Activated CD4-positive, alpha-beta T cell treated with anti-CD3 and anti-CD28 coated beads, Interleukin-2, amount 50 U/mL, for 1 hour (primary cell): ENCODE measurements at places on chromosomes 5 and 9.
A peak's percentile ranks its signal among the peaks of the same experiment; 100 is the strongest.

GRCh38 chr5:1503241-1504068, 20.3 kb downstream of the LPCAT1 start:
- no peak for DNase-seq

- no peak for DNase-seq
These were observed 270.1 kb downstream of the HSPA4 start for GRCh38 chr5:133321833-133322420.

GRCh38 chr9:72140586-72140985, 8.7 kb upstream of the GDA start:
- DNase-seq = no peak

DNA sequence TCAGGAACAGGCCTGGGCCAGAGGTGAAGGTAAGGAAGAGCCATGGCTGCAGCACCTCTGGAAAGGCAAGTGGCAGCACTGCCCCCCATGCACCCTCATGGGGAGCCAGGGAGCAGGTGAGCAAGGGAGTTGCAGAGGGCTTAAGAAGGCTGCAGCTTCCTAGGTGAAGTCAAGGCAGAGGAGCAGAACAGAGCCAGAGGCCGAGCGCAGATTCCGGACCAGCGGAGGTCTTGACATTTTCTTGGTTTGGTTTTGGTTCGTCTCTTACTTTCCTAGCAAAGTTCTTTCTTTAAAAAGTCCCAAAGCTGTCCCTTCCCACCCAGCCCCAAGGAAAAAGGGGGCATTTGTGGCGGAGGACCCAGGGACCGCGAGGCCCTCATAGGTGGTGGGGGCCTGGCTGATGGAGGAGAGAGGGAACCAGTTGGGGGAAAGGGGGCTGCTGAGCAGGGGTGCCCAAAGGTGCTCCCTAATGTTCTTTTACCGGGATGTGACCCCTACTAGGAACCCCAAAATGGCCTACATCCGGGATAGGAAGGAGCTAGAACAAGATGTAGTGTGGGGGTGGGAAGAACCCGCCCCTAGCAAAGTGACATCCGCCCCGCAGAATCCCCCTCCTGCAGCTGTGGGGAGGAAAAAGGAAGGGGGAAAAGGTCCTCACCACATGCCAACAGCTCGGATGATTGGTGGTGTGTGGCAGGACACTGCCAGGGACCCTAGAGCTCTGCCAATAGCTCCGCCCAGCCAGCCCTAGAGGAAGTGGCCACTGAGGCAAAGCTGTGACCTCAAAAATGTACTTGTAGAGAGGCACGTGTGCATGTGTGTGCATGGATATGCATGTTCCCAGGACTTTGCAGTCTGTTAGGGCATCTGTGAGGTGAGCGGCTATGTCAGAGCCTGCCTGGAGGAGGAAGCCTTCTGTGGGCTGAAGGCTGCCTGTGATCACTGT, 914 bp upstream of the CD72 start:
- no peak for DNase-seq

GRCh38 chr9:113654605-113655428, 191.3 kb downstream of the RGS3 start:
- DNase-seq = no peak

GRCh38 chr9:133054966-133055365, 6.8 kb upstream of the CEL start:
- DNase-seq = no peak

- DNase-seq = no peak
These were observed 163.1 kb downstream of the SEC61B start for GRCh38 chr9:99385215-99385614.

GRCh38 chr5:560792-561166, 36.5 kb upstream of the SLC9A3 start:
- no peak for DNase-seq

GRCh38 chr9:98778711-98779530, 17.4 kb downstream of the ANKS6 start:
- DNase-seq = no peak

- DNase-seq = no peak
These were observed 9.1 kb upstream of the PTGES start for GRCh38 chr9:129761901-129762369.

DNA sequence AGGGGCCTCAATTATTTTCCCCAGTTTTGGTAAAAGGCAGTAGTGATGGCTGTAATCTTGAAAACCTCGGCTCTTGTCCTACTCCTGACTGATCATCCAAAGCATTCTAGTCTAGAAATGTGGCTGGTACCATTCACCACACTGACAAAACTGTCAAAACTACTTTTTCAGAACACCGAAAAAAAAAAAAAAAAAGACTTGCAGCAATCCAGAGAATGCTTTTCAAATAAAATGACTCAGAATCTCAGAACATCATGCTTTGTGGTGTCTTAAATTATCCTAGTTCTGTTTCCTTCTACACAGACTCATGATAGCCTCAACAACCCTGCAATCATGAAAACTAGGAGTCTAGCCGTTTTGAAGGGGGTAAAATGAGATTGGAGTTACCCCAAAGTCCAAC, 13.4 kb downstream of the SLC28A3 start:
- DNase-seq = no peak

DNA sequence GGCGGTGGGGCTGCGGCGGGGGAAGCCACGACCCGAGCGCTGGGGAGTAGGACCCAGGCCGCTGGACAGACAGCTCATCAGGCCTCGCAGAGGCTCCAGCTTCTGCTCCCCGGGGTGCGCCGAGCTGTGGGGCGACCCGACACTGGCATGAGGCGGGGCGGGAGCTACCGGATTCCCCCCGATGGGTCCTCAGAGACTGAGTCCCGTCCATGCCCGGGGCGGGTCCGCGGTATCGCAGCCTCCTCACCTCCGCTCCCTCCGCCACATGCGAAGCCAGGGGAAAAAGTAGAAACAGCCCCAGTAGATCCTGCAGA, 2.6 kb upstream of the CCL27 start:
- no peak for DNase-seq

GRCh38 chr9:23907343-23907742, 81.3 kb upstream of the ELAVL2 start:
- no peak for DNase-seq

GRCh38 chr5:149697001-149697400, 33.1 kb upstream of the PPARGC1B start:
- no peak for DNase-seq

DNA sequence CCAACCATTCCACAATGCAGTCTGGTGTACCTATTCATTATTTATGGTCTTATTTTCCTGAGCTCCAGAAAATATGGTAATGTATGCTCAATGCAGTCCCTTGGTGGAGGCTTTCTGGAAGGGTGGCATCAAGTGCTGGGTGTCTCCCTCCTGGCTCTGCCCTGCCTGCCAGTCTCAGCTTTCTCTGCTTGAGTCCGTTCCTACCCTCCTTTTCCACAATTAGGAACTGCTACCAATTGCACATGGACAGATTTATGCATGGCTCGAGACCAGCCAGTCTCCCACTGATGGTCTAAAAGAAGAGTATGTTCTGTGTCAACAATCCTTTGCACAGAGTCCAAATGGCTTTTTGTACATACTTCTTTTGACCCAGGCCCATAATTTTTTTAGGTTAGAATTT, 189.8 kb downstream of the TLE1 start:
- no peak for DNase-seq

DNA sequence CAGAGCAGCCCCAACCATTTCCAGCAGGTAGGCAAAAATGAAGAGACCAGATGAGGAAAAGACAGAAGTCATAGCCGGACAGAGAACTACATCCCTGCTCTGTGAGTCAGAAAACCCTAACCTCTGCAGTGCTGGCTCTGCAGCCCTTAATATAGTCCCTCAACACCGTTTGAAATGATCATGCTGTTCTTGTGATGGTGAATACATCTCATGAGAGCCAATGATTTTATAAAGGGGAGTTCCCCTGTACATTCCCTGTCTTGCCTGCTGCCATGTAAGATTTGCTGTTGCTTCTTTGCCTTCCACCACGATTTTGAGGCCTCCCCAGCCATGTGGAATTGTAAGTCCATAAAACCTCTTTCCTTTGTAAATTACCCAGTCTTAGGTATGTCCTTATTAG, 216.8 kb upstream of the RFX3 start:
- no peak for DNase-seq

DNA sequence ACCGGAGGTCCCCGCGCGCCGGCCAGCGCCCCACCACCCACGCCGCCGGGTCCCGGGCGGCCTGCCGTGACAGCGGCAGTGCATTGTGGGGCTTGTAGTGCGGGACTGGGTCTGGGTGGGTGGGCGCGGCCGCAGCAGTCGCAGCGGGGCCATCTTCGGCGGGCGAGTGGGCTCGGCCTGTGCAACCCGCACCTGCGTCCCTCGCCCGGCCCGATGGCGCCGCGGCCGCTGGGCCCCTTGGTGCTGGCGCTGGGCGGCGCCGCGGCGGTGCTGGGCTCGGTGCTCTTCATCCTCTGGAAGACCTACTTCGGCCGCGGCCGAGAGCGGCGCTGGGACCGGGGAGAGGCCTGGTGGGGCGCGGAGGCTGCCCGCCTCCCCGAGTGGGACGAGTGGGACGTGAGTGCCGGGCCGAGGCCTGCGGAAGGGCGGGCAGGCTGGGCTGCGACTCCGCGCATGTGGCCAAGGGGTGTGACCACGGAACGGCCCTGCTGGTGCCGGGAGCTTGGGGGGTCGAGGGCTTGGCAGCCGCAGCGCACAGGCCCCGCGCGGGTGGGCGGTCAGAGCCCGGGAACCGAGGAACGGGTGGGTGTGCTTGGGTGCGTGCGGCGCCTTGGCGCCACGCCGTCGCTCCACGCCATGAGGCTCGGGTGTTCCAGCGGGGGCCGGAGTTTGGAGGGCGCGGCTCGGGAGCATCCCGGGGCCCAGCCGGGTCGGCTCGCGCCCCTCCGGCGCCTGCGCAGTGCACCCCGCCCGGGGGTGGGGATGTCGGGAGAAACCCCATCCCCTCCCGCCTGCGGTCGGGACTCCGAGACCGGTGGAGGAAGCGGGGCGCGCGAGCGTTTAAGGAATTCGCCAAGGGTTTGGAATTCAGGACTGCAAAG, at the start of gene ARL10:
Gene ARL10, plus strand, starts transcription at position 137 of the 881 bp plus-strand sequence. Its CDS starts 77 bp downstream, at position 214.
- peak; percentile 41 for DNase-seq

DNA sequence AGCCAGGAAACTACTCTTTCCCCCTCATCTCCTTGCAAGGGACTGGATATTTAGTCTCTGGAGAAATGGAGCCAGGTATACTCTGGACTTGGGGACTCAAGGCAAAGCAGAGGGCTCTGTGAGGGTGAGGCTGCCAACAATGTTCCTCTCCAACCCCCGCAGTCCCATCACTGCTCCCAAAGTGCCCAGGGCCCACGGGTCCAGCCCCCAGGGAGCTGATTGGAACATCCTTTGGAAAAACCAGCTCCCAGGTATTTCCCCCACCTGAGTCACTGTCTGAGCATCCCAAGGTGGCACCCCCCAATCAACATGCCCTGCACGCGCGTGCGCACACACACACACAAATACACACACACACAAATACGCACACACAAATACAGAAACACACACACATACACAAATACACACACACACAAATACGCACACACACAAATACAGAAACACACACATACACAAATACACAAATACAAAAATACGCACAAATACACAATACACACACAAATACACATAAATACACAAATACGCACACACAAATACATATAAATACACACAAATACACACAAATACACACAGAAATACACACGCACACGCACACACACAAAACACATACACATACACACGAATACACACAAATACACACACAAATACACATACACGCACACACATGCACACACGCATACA, 137.4 kb downstream of the DAB2IP start:
- no peak for DNase-seq

GRCh38 chr9:85743275-85744128, 1.7 kb upstream of the AGTPBP1 start:
- DNase-seq = no peak

GRCh38 chr9:122579874-122580273, 3.3 kb downstream of the OR1L8 start:
- no peak for DNase-seq

DNA sequence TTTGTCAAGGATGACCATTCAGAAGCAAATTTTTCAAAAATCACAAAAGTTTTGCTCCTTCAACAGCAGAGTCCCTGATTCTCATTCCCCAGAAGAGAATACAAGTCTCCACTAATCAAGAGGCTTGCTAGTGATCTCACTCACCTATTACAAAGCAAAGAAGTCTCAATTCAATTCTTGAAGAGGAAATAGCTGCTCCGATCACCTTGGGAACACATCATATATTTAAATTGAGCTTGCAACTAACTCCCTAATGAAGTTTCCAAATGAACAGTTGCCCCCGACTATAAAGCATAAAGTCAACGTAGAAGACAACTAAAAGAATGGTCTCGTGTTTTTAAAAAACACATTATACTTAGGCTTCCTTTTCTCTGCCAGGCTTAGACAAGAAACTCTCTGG, 1.6 kb downstream of the LIFR start:
- no peak for DNase-seq

DNA sequence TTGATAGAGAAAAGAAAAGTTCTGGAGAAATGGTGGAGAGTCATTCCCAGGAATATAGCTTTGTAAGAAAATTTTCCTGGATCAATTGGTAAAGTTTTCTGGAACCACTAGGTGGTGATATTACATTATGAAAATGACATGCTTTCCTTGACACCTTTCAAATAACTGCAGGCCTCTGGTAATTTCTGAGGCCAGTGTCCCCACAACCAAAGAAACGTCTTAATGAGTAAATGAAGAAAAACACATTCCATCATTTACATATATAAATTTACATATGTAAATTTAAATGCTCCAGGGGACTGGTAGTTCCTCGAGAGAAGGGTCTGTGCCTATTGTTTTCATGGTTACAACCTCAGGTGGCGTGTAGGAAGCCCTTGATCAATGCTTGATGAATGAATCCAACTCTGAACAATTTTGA, 17.2 kb upstream of the RGS3 start:
- no peak for DNase-seq

GRCh38 chr5:79318935-79319614, 83.1 kb downstream of the JMY start:
- no peak for DNase-seq
